ENCODE measurements at places on chromosomes 5 and 9. TPM values are rescaled to one million over a fixed set of nuclear protein-coding genes. Genes with fewer than 3 reads are reported as not detected.

The GRIN1 gene
- 0.10 TPM for total RNA-seq

GRCh38 chr9:125522328-125522725 lies 184.7 kb downstream of the MAPKAP1 start:
- DNase-seq = no peak

The CNOT8 gene
- total RNA-seq = 42.4 TPM

DNA sequence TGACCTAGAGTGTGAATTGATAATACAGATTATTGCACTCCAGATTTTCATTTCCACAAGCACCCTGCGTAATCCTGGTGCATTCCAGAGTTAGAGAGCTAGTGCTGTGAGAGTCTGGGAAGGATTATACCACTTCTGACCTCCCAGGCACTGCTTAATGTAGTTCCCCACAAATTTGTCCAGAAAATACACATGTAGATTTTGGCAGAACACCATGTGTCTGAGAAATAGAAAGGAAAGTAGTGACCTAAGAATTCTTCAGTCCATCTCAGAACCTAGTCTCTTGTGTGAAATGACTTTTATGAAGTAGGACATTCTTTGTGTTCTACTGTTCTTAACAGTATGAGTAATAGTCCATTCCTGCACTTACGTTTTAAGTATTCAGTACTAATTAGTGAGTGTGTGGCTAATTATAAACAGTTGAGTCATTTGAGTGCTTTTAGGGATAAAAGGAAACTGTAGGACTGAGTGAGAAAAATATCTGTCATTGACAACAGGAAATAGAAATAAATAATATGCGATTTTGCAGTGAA lies 27.8 kb upstream of the PTPDC1 start:
- no peak for DNase-seq

DNA sequence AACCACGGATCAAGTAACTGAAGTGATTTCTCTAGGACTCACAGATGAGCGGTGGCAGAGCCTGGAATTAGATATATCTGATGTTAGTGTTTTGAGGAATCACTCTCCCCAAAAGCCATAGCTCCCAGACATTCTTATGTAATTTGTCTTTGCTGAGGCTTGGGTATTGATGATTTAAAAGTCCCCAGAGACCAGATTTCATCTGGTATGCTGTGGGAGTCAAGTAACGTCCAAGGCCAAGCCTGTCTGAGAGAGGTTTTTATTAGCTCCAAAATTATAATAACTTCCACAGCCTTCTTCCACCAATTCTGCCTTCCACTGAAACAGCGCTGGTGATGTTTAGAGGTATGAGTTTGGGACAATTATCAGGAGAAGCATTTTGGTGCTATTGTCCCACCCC lies 21.3 kb upstream of the KCNIP1 start:
- DNase-seq = no peak

DNA sequence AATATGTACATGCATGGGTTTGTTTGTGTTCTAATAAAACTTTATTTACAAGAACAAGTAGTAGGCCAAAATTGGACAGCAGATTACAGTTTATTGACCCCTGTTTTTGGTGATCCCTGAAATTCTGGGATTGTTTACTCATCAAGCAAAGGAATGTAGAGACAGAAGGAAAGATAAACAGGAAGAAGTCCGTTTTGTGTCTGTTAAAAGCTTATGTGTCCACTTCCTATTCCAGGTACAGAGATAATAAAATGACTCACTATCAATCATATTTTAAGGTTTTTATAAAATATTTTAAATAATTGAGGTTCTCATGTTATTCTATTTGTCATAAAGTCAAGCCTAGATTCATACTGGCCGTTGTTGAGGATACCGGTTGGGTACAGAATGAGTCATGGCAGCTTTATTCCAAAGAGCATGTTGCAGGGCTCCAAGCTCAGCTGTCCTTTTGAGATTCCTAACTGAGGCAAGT lies 214.9 kb upstream of the DAB2 start:
- DNase-seq = no peak

DNA sequence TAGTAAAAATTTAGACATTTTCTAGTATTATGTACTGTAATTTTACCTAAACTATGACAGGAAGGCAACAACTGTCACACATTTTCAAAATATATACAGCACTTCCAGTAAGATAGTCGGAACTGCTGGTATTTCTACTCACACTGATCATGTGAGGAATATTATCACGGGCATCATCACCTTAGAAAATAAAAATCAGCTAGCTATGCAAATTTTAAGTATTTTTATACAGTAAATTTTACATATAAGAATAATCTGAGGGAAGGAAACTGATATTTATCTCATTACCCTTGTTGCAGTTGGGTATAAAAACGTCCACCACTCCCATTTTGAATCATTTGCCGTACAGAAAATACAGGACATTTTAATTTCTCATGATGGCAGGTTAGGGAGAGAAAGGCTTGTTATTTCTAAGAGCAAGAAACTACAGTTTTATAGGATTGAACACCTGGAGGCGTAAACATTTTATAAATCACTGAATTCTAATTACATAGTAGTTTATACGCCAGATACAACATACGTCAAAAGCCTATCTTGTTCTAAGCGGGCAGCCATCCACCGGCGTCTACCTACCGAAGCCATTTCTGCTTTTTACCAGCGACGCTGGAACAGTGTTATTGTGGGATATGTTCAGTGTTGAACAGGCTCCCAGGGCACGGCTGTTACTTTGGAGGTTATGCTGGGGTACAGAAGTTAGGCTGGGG lies 729 bp upstream of the TNPO1 start:
- DNase-seq = no peak

The PLK2 gene
- total RNA-seq = 0.69 TPM

- DNase-seq = no peak
These were observed 724 bp downstream of the MACROH2A1 start for GRCh38 chr5:135398160-135398854.

- no peak for DNase-seq
These were observed 567.5 kb upstream of the RIOK2 start for GRCh38 chr5:97750576-97750975.

GRCh38 chr9:5813824-5814223 lies 19.1 kb downstream of the ERMP1 start:
- no peak for DNase-seq

DNA sequence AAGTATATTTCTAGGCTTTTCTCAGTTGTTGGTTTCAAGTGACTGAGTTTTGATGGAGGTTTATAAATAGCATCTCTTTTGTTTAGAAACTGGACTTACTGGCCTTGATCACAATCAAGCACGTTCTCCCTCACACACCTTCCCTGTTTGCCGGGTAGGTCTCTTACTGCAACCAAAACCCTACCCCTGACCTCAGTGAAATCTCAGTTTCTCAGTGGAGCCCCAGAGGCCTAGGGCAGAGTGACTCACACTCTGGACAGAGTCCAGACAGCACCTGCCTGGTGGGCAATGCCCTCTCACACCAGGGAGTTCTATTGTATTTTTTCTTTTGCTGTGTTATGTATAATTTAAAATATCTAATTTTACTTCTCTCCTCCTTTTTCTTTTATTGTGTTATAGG lies 48.4 kb upstream of the EPB41L4B start:
- no peak for DNase-seq

The ITK gene
- 0.80 TPM for total RNA-seq

- DNase-seq = no peak
These were observed 110.1 kb upstream of the GRIN3A start for GRCh38 chr9:101848485-101848919.

GRCh38 chr9:126756876-126757415 lies 47.9 kb upstream of the ZBTB43 start:
- no peak for DNase-seq

DNA sequence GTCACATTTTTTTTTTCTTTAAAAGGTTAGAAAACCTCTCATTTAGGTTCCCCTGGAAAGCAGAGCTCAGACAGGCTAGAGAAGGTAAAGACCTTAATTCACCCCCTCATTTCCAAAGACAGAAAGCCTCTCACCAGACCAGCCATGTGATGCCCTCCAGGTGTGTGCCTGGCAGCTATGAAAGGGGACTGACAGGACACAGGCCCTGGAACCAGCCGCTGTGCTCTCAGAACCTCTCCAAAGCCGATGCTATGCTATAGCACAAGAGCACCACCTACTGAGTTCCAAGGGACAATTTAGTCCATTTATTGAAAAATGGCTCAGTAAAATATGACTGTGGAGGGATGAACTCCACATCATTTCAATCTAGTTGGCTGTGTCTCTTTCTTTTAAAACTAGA lies 48.8 kb downstream of the FANCC start:
- no peak for DNase-seq

GRCh38 chr5:171709930-171710329 lies 75.7 kb upstream of the SMIM23 start:
- no peak for DNase-seq

- DNase-seq = no peak
These were observed 26.7 kb upstream of the ADAMTS2 start for GRCh38 chr5:179371681-179372680.

The RAB3C gene
- not detected for total RNA-seq

DNA sequence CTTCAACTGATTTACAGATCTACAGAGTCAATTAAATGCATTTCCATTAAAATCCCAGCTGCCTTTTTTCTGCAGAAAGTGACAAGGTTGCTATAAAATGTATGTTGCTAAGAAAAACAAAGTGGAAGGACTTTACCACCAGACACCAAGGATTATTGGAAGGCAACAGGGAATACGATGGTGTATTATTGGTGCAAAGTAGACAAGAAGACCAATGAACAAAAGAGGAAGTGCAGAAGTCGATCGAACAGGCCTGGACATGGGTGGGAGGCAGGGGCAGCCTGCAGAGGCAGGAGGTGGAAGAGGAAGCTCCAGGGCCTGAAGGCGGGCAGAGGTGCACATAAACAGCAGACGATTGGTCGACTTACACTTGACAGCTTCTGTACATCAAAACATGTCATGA lies 10.6 kb upstream of the SLC6A19 start:
- no peak for DNase-seq

DNA sequence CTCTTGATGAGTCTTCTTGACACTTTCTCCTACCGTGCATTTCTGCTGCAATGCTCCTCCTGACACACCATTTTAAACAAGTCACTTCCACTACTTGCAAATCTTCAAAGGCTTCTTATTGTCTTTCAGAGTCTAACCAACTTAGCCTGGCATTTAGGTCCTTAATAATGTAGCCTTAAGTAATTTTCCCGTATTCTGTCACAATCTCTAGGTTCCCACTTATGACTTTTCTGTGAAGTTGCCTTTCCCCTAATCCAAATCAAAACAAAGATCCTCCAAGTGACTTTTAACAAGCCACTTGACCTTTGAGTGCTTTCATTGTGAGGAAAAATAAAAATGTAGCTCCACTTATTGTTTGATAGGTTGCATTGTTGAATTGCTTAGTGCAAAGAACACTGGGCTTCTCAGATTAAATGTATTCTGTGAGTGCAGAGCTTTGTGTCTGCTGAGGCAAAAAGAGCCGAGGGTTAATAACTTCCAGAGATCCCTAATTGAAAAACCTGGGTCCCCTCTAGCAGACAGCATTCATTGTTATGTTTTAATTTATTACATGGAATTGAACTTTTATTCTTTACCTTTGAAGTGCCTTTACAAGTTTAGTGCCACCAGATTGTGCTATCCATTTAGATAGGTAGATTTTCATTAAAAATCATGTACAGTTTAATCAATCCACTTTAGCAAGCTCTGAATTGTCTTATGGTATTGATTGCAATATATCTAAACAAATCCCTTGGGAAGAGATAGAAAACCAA lies 341.7 kb upstream of the TYRP1 start:
- no peak for DNase-seq

DNA sequence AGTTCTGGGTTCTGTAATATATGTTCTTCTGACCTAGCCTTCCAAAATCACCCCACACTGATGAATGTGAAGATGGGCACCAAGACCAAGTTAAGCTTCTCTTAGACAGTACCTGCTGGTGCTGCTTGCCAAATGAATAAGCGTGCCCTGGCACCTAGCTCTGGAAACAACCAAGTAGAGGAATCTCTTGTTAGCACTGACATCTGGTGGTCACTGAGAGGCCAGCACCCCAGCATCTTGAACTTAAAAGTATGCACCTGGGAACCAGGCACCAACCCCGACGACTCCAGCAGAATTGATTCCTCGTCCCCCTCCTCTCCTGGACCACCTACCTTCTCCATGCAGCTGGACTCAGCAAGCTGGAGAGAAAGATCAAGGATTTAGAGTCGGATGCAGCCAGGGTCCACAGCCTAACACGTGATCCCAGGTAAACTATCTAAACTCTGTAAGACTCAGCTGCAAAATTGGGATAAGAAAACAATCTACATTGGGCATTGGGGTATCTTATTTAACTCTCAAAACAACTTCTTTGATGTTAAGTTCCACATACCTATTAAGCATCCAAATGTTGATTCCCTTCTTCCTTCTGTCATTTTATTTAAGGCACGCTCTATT lies 89.8 kb downstream of the SLC1A3 start:
- no peak for DNase-seq

The MLANA gene
- not detected for total RNA-seq

The SPINK7 gene
- not detected for total RNA-seq

GRCh38 chr9:86075132-86076109 lies 23.9 kb downstream of the GOLM1 start:
- DNase-seq = no peak

The CCNI2 gene
- 3.4 TPM for total RNA-seq

The TAF11L5 gene
- not detected for total RNA-seq

Data from GM12878 (cell line).